ENCODE measurements at places on chromosomes 2 and 18.

- DNase-seq: no peak
Observed at GRCh38 chr18:32049393-32050171, 31.0 kb downstream of the RNF125 start.

DNA sequence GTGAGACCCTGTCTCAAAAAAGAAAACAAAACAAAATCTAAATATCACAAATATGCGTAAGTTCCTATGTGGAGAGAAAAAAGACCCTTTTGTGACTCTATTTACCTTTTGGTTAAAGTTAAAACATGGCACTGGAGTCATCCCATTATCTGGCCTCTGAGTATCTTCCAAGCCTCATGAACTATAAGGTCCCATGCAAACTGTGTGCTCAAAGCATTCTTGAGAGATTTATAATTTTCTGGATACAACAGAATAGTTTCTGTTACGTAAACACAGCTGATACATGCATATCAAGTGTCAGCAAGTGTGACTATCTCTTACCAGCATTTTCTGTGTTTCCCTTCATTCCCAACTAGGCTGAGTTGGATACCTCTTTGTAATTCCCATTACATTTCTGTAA, 8.8 kb upstream of the NOSTRIN start:
- DNase-seq: no peak

DNA sequence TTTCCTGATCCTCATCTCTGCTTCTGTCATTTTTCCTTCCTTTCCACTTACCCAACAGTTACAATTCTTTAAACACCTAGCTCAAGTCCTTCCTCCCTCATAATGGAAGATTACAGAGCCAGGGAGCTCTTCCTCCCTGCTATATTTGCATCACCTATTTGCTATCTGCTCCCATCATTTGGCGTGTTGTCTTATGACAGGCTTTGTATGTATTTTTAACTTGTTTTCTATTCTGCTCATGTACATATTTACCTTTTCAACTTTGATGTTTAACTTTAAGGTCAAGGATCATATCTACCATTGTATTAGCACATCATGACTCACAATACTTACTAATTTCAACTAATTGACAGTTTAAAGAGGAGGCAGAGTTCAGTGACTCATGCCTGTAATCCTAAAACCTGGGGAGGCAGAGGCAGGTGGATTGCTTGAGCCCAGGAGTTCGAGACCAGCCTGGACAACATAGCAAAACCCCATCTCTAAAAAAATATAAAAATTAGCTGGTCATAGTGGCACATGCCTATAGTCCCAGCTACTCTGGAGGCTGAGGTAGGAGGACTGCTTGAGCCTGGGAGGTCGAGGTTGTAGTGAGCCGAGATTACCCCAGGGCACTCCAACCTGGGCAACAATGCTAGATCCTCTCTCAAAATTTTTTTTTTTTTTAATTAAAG, 308.0 kb upstream of the STON1 start:
- DNase-seq: peak; percentile 61

DNA sequence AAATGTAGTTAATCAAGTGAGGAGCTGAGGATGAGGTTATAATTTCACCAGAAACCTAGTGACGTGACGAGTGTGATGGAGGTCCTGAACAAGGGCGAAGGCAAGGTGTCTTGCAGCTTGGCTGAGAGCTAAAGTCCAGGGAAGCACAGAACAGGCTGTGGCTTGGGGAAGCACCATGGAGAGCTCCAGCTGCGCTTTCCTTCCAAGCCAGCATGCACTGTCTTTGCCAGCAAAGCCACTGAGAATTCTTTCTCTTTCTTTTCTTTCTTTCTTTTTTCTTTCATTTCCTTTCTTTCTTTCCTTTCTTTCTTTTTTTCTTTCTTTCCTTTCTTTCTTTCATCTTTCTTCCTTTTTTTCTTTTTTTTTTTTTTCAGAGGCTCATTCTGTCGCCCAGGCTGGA, 239.3 kb downstream of the FBXO15 start:
- peak; percentile 49 for DNase-seq

GRCh38 chr2:19916385-19916950, 14.7 kb upstream of the TTC32 start:
- no peak for DNase-seq

DNA sequence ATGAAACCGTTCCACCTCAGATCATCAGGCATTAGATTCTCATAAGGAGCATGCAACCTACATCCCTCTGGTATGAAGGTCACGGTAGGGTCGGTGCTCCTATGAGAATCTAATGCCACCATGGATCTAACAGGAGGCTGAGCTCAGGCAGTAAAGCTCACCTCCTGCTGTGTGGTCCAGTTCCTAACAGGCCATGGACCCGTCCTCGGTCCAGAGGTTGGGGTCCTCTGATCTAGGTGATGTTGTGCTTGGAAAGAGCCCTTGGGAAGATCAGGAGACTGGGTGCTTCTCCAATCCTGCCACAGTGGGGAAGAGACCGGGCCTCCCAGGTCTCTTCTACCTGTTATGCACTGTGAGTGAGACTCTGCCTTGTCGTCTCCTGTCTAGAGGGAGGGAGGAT, 104.6 kb downstream of the ACKR3 start:
- DNase-seq: no peak

- DNase-seq: no peak
Observed at GRCh38 chr2:160747501-160748170, 254.0 kb upstream of the RBMS1 start.

DNA sequence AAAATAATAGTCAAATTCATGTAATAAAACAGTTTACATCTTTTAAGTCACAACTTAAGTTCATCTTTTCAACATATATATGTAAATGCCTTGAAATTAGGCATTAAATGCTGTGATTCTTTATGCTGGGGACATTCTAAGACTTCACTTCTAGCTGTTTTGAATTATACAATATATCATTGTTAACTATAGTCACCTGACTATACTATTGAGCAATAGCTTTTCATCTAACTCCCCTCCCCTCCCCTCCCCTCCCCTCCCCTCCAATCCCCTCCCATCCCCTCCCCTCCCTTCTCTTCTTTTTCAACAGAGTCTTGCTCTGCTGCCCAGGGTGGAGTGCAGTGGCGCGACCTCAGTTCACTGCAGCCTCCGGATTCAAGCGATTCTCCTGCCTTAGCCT, 16.2 kb downstream of the GALNT1 start:
- no peak for DNase-seq

- DNase-seq: no peak
Observed at GRCh38 chr2:177072090-177072489, 140.5 kb upstream of the HNRNPA3 start.

GRCh38 chr18:9876867-9877654, 8.7 kb upstream of the TXNDC2 start:
- DNase-seq: no peak

DNA sequence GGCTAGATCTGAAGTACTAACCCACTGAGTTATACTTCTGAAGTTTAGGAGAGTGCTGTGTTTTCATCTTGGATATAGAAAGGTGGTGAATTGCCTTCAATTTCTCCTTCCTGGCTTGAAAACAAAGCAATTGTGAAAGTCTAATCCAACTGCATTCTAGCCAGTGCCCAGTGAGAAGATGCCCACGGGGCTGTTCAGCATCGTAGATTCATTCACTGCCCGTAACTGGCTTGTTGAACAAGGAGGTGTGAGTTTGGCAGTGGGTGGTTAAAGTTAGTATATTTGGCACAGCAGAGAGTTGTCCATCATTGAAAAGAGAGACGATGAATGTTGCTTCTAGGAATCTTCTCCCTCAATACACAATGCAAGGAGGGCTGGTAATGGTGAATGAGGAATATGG, 82.3 kb upstream of the RND3 start:
- DNase-seq: no peak

- DNase-seq: peak; percentile 80
Observed at GRCh38 chr18:47975701-47976100, 45.2 kb upstream of the SMAD2 start.

DNA sequence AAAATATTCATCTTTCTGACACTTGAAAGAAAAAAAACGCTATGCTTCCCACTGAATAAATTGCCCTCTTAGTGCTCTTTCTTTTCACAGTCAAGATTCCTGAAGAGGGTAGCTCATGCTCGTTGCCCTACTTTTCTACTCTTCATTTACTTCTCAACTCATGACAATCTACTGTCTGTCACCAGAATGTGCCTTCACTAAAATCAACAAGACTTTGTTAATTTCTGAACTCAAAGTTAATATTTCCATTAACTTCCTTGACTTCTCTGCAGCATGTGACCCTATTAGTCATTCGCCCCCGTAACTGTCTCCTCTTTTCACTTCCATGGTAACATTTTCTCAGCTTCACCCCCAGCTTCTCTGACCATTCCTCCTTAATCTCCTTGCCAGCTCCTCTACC, 98.9 kb upstream of the MAPRE2 start:
- no peak for DNase-seq

- no peak for DNase-seq
Observed at GRCh38 chr2:152051436-152051835, 47.4 kb downstream of the CACNB4 start.

DNA sequence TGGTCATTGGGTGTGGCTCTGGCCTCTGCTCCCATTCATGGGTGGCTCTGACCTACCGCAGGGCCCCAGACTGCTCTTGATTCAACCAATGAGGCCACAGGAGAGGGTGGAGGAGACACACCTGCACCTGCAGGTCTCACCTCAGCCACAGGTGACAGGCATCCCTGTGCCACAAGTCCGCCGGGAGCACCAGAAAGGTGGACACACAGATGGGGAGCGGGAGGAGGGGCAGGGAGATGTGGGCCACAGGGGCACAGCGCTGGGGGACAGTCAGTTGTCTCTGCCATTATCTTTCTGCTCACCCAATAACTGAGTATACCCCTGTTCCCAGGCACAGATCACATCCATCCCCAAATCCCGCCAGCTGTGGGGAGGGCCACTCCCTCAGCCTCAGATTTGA, 189.1 kb upstream of the SALL3 start:
- DNase-seq: no peak

GRCh38 chr2:156098506-156098905, 234.0 kb downstream of the NR4A2 start:
- DNase-seq: peak; percentile 85

DNA sequence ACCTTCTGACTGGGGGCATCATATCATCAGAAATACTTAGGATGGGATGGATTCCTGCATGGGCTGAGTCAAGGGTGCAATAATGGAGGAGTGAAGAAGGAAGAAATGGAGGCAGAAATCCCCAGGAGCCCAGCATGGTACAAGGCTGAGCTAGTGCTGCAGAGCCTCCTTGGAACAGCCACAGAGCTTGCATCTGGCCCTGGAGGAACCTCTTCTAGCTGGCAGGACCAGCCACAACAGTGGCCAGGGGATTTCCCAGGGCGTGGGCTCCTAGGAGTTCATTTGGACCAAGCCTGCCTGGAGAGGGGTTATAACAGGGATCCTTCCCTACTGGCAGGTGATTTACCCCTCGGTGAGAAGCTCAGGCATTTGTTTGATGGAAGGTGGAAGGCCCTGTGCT, 4.7 kb upstream of the IL37 start:
- DNase-seq: no peak

DNA sequence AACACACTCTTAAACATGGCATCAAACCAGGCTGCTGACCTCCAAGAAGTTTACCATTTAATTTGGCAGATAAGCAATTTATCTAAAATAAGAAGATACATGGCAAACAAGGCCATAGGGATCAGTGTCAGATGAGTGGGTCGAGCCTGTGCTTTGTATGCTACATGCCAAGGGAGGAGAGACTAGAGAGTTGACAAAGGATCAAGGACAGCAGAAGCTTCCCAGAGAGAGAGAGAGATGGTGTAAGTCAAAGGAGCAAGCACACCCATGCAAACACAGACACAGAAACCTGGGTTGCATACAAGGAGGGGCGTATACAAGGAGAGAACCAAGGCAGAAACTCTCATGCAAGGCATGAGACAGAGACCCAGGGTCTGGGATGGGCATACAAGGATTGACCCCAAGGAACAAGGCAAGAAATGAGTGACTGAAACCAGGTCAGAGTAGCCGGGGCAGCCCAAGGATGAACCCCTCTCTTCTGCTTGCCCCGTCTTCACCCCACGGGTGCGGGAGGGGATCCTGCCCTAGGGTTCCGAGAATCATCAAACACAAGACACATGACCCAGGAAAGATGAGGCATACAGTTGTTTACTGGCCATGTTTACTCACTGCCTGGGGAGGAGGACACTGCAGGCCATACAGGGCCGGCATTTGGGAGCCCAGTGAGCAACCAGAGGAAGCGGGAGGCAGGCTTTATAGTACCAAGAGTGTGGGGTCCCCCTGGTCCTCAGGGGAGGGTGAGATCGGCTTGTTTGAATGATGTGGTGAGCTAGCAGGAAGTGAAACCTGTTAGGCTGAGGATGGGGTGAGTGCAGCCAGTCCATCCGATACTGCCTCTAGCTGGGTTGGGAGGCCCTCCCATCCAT, 529.2 kb upstream of the ID2 start:
- no peak for DNase-seq

GRCh38 chr2:170587922-170588321, 127.2 kb upstream of the SP5 start:
- peak; percentile 25 for DNase-seq

- no peak for DNase-seq
Observed at GRCh38 chr2:119389615-119390306, 23.0 kb downstream of the DBI start.

- DNase-seq: no peak
Observed at GRCh38 chr2:66661253-66662173, 226.6 kb downstream of the MEIS1 start.

- peak; percentile 43 for DNase-seq
Observed at GRCh38 chr2:196431957-196432356, 207.6 kb upstream of the CCDC150 start.

- peak; percentile 84 for DNase-seq
Observed at GRCh38 chr2:3864943-3865865, 161.8 kb downstream of the DCDC2C start.

DNA sequence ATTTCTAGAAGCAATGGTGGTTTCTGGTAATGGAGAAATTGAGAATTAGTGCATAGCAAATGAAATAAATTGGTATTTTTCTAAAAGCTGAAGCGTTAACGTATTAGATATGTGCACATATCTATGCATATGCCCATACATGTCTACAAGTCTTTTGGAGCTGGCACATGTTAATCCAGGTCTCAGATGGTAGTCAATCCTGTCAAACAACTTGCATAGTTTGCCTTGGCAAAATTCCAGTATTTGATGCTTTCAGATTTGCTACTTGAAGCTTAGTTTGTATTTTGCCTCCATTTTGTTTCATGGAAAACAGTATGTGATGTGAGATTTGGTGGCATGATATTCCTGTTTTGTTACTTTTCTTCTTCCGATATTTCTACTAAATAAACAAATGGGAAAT, 304.6 kb downstream of the PARD3B start:
- DNase-seq: peak; percentile 37

DNA sequence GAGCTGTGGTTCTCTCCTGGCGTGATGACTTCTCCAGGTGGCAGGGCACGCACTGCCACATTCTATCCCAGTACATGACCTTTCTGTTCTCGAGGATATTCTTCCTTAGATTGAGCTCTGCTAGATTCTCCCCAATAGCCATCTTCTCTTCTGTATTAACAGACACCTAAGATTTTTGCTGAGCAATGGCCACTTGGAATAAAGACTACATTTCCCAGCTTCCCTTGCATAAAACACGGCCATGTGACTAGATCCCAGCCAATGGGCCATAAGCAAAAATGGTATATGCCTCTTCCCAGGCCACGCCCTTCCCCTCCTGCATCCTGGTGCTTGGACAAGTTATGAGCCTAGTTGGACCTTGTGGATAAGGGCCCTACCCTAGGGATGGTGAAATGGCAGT, 82.1 kb downstream of the EIF2AK3 start:
- peak; percentile 14 for DNase-seq

Measured in NCI-H69 (cell line).